Heart right ventricle (tissue), 16 donors: ENCODE measurements at places on chromosomes 11 and 22.
A peak's percentile ranks its signal among the peaks of the same experiment; 100 is the strongest.

- peaks cover 34% of the 10 kb centered on the region for H3K27me3 ChIP-seq
- no peaks in the 10 kb centered on the region for H3K36me3 ChIP-seq
- H3K4me3 ChIP-seq: no peak overlapping the region
- no peak overlapping the region for H3K27ac ChIP-seq
- H3K4me1 ChIP-seq: peaks cover 9% of the 10 kb centered on the region
- no peak for DNase-seq
Measured at GRCh38 chr22:42314709-42315391, 44.4 kb upstream of the TCF20 start.

DNA sequence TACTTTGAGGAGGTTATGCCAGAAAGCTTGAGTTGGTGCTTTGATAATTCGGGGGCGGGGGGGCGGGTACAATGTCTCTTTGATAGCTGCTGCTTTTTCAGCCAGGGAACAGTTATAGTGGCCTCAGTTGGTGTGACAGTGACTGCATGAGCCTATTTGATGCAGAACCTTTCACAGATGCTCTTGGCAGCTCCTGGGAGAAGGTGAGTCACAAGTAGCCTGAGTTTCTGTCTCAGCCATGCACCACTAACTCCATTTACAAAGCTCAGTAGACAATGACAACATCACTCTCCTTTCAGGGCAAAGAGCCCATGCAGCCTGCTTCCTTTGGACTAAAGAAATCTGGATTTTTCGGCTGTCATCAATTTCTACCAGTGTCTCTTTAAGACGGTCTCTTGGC is 42.1 kb upstream of the SEZ6L start:
- H3K4me1 ChIP-seq: no peaks in the 10 kb centered on the region
- no peak for DNase-seq
- no peak overlapping the region for H3K27ac ChIP-seq
- no peak overlapping the region for H3K4me3 ChIP-seq
- peaks cover 20% of the 10 kb centered on the region for H3K27me3 ChIP-seq
- H3K36me3 ChIP-seq: no peaks in the 10 kb centered on the region

GRCh38 chr11:125790825-125791224 is 2.9 kb downstream of the PATE3 start:
- no peak overlapping the region for H3K4me3 ChIP-seq
- no peaks in the 10 kb centered on the region for H3K4me1 ChIP-seq
- no peak for DNase-seq
- H3K27ac ChIP-seq: no peak overlapping the region
- H3K27me3 ChIP-seq: no peaks in the 10 kb centered on the region

DNA sequence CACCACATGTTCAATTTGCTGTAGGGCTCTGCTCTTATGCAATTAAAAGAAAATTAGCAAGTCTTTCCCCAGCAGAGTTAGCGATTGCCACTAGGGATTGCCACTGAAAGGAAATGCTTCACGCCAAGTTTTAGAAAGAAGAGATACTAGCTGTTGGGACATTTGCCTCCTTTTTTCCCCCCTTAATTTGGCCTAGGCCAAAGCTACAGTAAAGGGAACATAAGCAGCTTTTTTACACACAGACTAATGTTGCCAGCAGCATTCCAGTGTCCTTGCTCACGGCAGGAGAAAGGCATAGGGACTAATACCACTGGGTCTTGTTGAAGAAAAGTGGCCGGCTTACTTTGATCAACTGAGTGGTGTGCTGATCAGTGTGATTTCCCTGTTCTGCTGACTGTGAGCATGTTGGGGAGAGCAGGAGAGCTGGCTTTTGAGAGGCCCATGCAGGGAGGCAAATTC is 71.2 kb downstream of the PHF21A start:
- no peaks in the 10 kb centered on the region for H3K27me3 ChIP-seq
- no peak for DNase-seq
- no peaks in the 10 kb centered on the region for H3K36me3 ChIP-seq
- no peak overlapping the region for H3K4me3 ChIP-seq
- peaks cover 47% of the 10 kb centered on the region for H3K4me1 ChIP-seq
- H3K27ac ChIP-seq: peak overlapping the region; percentile 15

- no peaks in the 10 kb centered on the region for H3K4me1 ChIP-seq
- DNase-seq: no peak
- H3K36me3 ChIP-seq: no peaks in the 10 kb centered on the region
- no peak overlapping the region for H3K4me3 ChIP-seq
- no peak overlapping the region for H3K27ac ChIP-seq
- H3K27me3 ChIP-seq: no peaks in the 10 kb centered on the region
Measured at GRCh38 chr11:55707029-55707428, 45.0 kb downstream of the OR4C6 start.
